HFFc6 (cell line): ENCODE measurements at places on chromosomes 4 and X. TPM values are rescaled to one million over a fixed set of nuclear protein-coding genes. Genes with fewer than 3 reads are reported as not detected.

ACE2 gene
- not detected in 3 replicates for total RNA-seq

PCYT1B gene
- not detected in 3 replicates for total RNA-seq

DNASE1L1 gene
- 74.8 and 96.4 TPM in 2 replicates for total RNA-seq

SSX5 gene
- total RNA-seq, result not detected in 3 replicates

- DNase-seq, result no peak
Observed at GRCh38 chr4:68109868-68110267, 19.8 kb downstream of the TMPRSS11F start.

DNA sequence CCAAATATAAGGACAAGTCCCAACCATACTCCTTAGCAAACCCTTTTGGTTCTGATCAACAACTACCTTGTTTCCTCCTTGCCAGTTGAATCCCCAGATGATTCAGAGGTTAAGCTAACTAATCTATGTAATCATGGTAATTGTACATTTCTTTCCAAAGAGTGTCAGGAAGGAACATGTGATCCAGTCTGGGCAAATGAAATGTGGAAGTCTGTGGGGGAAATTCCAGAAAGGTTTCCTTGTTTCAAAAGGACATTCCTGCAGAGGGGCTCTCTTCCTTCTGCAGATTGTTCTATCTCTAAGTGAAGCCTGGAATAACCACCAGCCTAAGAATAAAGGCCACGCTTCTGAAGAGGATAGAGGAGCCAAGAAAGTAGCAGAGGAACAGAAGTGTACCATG is 7.0 kb downstream of the PRSS12 start:
- DNase-seq, result no peak

- no peak for DNase-seq
Observed at GRCh38 chr4:16691450-16691849, 207.0 kb downstream of the LDB2 start.

DNA sequence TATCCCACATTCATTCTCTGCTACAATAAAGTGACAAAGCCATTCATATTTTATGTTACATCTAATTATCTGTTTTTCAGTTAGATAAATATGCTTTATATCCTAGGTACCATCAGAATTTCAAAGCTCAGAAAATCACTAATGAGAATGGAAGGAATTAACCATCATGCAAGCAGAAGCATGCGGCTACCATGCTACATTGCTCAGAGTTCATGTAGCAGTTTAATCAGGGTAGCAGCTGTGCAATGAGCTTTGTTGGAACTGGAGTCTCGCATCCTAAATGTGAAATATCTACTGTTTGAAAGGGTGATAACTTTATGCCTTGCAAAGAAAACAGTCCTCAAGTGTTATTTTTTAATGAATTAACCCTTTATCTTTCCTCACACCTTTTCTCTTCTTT is 77.5 kb downstream of the SNCA start:
- no peak for DNase-seq

GRCh38 chr4:108370291-108371141 is 201.8 kb upstream of the LEF1 start:
- DNase-seq, result no peak

DNA sequence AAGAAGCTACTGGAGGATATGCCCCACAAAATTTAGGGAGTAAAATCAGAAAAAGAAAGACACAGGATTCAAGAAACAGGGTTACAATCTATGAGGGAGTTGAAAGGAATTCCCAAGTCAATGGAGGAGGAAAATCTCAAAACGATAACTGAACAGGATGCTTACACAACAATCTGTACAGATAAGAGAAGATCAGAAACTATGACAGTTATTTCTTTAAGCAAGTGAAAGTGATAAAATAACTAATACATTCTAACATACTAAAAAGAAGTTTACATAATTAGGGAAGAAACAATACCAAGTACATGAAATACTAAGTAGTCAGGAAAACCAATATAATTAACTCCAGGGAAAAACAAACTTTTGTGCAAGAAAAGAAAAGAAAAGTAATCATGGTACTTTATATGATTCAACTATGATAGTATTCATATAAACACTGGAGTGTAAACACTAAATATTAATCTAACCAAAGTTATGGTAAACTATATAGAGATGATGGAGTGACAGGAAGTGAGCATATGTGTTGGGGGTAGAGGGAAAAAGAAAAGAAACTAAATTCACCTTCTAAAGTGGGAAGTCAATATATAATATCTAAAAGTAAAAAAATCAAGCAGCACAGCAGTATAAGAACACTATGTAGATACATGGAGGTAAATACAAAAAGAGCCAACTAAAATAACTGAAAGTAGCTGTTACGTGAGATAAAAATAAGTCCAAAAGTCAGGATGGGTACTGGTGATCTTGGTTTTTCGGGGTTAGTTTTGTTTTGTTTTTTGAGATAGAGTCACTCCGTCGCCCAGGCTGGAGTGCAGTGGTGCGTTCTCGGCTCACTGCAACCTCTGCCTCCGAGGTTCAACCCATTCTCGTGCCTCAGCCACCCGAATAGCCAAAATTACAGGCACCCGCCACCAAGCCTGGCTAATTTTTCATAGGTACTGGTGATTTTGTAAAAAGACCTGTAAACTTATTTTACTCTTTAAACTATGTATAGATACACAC is 99.3 kb downstream of the TEX11 start:
- no peak for DNase-seq
